ENCODE measurements at places on chromosomes 5 and 9.
A peak's percentile ranks its signal among the peaks of the same experiment; 100 is the strongest.

DNA sequence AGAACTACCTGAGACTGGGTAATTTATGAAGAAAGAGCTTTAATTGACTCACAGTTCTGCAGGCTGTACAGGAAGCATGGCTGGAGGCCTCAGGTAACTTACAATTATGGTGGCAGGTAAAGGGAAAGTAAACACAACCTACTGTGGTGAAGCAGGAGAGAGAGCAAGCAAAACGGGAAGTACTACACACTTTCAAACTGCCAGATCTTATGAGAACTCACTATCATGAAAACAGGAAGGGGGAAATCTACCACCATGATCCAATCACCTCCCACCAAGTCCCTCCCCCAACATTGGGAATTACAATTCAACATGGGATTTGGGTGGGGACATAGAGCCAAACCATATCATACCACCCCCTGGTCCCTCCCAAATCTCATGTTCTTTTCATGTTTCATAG, 58.7 kb upstream of the GPR151 start:
- no peak for DNase-seq

- no peak for DNase-seq
These were observed 91.9 kb downstream of the JAKMIP2 start for GRCh38 chr5:147690595-147690994.

DNA sequence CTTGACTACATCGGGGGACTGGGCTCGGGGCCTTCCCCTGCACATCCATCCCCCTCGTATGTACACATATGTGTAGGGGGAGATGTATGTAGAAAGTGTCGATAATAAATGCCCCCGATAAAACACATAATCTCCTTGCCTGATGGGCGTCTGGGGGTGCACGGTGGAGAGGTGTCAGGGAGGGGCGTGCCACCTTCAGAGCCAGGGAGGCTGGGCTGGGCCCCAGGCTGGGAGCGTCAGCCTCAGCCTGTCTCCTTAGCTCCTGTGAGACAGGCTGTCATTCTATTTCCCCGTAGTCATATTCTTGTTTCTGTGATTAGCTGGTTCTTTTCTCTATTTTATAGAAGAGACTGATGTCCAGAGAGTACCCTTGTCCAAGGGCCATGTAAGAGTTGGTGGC, 4.7 kb upstream of the RXRA start:
- DNase-seq = no peak

DNA sequence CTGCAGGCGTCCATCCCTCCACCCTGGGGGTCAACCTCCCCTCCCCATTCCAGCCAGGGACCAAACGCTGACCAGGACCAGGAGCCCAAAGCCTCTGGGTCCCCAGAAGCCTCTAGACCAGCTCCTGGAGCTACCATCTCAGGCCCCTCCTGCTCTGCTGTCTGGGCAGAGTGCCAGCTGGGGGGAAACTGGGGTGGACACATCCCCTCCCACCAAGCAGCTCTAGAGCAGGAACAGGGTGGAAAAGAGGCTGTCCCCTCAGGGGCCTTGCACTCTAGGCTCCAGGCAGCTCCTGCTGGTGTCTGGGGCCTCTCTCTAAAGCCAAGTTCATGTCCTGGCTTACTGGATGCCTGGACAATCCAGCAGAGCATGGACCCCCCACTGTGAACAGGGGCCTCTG, 4.4 kb downstream of the SSNA1 start:
- DNase-seq = no peak

DNA sequence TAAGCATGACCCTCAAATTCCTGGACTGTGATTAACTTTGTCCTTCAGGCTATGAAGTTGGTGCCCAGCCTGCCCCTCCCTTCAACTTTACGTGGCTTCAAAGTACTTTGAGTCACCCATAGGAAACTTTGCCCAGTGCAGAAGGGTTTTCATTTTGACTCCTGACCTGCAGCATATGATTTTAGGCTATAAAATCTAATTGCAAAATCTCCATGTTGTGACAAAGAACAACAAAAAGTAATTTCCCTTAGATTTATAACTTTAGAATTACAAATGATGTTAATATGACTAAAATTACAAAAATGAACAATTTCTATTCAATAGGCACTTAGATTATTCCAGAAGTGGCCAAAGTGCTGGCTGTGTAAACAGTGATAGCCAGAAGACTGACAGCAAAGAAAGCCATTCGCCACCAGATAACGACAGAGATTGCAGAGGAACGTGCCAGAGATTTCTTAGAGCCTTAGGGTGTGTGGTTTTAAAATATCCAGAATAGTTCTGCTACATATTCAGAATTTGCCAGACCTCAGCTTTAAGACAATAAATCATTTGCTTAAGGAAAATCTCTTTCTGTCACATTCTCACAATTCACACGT, 197.4 kb downstream of the SEMA5A start:
- DNase-seq = peak; percentile 94

DNA sequence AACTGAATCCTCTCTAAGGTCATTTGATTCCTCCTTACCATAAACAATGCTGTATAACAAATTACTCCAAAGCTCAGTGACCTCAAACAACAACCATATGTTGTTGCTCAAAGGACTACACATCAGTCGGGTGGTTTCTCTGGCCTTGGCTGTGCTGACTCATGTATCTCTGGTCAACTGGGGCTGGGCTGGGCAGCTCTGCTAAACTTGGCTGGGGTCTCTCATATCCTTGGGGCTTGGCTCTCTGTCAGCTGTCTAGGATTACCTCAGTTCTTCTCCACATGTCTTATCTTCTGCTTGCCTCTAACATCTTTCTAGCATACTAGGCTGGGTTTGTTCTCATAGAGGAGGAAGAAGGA, 86.4 kb downstream of the GALNT10 start:
- peak; percentile 95 for DNase-seq

GRCh38 chr5:134189031-134189430, 12.3 kb upstream of the SKP1 start:
- DNase-seq = no peak

- DNase-seq = no peak
These were observed 285.6 kb downstream of the FBXL7 start for GRCh38 chr5:15785531-15785981.
